ENCODE measurements at places on chromosomes 13 and 19. TPM values are rescaled to one million over a fixed set of nuclear protein-coding genes. Genes with fewer than 3 reads are reported as not detected.

The NLRP9 gene
- not detected for total RNA-seq

The F2RL3 gene
- not detected for total RNA-seq

GRCh38 chr13:105665284-105665683 is 870.2 kb downstream of the EFNB2 start:
- DNase-seq = no peak

- no peak for DNase-seq
These were observed 123.4 kb downstream of the DPF1 start for GRCh38 chr19:38100589-38100988.

- no peak for DNase-seq
These were observed 351.7 kb upstream of the TMTC4 start for GRCh38 chr13:101026328-101026727.

DNA sequence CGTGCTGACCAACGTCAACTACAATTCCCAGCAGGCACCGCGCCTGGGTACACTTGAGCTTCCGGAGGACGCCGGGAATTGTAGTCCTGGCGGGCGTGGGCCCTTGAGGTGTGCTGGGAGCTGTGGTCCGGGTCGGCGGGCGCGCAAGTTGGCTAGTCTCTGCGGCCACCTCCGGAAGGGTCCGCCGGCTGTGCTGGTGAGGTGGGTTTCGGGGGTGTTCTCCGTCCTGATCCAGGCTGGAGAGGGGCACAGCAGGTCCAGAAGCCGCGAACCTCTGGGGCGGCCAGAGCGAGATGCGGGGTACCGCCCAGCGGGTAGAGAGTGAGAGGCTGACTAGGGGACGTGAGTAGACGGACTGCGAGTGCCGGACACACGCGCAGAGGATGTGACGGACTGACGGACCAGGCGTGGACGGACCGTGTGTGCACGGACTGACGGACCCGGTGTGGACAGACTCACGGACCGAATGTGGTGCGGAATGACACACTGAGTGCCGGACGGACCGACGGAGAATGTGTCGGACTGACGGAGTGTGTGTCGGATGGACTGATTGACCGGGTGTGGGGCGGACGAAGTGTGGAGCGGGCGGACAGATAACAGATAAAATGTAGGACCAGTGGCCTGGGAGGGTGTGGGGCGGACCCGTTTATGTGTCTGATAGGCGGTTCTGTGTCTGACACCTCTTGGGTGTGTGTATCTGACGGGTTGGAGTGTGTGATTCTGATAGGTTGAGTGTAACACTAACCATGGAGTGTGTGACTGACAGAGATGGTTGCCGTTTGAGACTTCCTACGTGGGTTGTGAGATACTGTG is at the start of gene ZSCAN22:
Gene ZSCAN22 (plus strand): TSS at position 81 of the 813 bp plus-strand sequence. CDS start 7,809 bp downstream, outside the sequence.
- peak; percentile 88 for DNase-seq

GRCh38 chr13:107192289-107192688 is 624.4 kb upstream of the ARGLU1 start:
- DNase-seq = no peak

DNA sequence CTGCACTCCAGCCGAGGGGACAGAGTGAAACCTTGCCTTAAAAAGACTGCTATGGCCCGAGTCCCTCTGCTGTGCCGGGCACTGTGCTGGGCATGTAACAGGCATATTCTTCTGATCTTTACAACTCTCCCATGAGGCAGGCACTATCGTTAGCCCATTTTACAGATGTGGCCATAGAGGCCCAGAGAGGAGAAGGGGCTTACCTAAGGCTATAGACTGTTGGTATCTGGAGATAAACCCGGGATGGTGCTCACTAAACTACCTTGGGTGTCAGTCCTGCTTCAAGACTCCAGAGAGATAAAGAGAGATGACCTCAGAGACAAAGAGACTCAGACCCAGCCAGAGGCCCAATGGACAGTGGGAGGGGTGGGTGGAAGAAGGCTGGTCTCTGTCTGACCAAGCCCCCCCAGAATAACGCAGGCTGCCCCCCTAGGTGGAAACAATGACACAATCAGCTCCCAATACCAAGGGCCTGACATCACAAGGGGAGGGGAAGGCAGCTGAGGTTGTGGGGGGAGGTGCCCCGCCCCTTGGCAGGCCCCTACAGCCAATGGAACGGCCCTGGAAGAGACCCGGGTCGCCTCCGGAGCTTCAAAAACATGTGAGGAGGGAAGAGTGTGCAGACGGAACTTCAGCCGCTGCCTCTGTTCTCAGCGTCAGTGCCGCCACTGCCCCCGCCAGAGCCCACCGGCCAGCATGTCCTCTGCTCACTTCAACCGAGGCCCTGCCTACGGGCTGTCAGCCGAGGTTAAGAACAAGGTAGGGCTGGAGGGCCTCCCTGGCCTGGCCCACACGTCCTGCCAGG is at the start of gene CNN1:
Gene CNN1 (plus strand): TSS at position 620 of the 805 bp plus-strand sequence. CDS start 77 bp downstream, at position 697.
- DNase-seq = no peak

GRCh38 chr13:96824140-96824539 is 170.1 kb downstream of the OXGR1 start:
- DNase-seq = no peak
